Muscle of back (tissue), 13 donors: ENCODE measurements at places on chromosomes 7 and 10.

DNA sequence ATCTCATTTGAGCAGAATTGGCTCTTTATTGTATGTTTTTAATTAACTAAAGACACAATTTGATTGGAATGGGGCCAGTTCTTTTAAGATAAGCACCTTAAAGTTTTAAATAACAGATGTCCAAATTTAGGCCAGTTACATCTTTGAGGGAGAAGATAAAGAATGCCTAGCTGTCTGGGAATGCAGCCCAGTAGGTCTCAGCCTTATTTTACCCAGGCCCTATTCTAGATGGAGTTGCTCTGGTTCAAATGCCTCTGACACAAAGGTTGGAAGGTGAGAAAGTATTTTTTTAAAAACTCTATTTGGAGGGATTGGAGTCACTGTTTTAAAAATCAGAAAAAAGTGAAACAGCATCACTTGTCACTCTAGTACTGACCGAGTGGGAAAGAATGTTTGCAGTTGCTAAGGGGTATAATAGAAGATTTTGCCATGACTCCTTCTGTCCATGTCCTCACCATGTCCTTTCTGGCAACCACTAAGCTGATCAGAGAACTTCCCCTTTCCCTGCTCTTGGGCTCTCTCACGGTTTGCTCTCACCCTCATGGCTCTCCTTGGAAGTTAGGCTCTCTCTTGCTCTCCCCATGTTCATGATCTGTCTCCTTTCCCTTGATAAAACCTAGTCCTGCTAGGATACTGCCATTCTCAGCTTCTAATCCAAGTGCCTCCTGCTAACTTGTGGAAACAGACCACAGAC, 238.2 kb upstream of the AGK start:
- no peak for DNase-seq

GRCh38 chr10:7457478-7458316, 46.9 kb upstream of the SFMBT2 start:
- DNase-seq = no peak

- no peak for DNase-seq
These were observed 158.1 kb downstream of the CCDC3 start for GRCh38 chr10:12843296-12843945.

DNA sequence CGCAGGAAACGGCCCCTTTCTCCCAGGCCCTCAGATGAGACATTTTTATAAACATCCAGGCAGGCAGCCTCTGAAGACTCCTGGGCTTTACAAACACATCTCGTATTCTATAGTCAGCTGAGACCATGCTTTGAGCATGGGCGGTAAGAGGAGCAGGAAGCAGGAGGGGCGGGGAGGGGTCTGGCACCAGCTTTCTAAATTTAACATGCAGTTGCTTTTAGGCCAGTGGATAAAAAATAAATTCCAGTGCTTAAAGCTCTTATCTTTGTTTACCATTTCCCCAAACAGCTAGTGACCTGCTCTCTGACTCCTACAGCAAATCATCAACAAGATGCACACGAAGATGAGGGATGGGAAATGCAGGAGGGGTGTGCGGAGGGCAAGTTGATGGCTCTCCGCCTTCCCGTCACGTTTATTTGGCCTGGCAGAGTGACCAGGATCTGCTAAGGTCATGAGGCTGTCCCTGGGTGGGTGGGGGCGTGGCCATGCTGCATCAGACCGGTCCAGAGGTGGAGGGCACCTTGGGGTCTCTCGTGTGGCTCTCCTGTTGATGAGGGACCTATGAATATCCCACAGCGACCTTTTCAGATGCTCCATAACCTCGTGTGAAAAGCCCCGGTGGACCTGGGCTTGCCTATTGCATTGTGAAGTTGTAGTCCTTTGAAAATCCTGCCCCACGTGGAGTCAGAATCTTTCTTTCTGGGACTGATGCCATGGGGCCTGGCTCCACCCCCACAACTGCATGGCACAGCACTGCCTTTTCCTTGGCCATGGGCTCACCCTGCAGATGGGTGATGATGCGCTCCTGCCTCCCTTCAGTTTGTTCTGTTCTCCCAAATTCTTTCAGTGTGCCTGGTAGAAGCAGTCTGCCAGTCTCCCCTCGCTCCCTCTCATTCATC, 67.5 kb downstream of the PARP12 start:
- no peak for DNase-seq

DNA sequence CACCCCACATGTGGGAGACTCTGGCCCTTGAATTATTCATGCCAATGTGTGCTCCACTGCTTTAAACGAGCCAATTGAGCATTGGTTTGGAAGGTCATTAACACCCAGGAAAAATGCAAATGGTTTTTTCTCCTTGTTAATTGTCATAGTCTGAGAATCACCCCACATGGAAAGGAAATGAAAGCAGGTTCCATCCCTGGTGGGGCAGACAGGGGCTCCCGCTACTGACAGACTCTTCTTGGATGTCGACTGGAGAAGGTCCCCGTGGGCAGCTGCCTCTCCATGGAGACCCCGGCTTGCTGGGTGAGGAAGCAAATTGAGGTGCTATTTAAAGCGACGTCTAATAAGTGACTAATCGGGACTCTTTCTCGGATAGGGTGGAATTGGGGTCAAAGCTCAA, 32.0 kb upstream of the EN2 start:
- DNase-seq = no peak

DNA sequence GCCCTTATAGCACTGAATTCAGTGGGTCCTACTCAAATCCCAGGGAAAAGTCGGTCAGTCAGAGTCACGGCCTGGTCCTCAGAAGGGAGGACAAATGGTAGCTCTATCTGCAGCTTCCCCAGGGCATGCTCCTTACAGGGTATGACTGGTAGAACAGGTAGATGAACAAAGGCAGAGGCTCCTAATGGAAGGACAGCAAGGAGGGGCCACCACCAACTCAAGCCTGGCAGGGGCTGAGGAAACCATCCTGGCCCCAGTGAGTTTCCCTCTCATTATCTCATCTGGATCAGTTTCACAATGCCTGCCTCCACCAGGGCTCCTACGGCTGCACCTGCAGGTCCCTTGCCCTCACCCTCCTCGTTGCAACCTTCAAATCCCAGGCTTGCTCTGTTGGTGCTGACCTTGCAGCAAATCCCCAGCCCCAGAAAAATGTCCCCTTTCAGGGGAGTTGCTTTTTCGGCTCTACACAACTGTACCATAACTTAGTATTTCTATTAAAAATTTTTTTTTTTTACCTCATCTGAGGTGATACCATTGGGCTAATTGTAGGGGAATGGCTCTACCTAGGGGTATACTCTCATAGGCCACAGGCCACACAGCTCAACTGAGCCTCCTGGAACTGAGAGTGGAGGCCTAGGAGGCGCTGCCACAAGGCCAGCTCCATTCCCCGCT, 2.4 kb upstream of the MYO1G start:
- no peak for DNase-seq

DNA sequence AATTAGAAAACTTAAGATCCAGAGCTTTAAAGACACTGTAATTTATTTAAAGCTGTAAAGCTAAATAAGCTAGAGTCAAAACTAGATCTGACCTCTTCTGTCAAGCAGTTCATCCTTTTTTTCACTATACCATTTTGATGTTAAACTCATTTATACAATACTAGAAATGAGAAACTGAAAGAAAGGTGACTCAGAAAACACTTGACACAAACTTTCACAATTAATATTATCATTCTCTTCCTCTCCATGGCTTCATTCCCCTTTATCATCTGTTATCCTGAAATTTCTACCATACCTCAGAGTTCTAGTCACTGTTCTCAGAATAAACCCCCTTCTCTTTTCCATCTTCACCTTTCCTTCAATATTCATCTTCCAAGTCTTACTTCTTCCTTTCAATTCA, 1.3 kb downstream of the FIGNL1 start:
- DNase-seq = no peak

GRCh38 chr7:711922-712380, 14.5 kb upstream of the DNAAF5 start:
- DNase-seq = peak; percentile 34

DNA sequence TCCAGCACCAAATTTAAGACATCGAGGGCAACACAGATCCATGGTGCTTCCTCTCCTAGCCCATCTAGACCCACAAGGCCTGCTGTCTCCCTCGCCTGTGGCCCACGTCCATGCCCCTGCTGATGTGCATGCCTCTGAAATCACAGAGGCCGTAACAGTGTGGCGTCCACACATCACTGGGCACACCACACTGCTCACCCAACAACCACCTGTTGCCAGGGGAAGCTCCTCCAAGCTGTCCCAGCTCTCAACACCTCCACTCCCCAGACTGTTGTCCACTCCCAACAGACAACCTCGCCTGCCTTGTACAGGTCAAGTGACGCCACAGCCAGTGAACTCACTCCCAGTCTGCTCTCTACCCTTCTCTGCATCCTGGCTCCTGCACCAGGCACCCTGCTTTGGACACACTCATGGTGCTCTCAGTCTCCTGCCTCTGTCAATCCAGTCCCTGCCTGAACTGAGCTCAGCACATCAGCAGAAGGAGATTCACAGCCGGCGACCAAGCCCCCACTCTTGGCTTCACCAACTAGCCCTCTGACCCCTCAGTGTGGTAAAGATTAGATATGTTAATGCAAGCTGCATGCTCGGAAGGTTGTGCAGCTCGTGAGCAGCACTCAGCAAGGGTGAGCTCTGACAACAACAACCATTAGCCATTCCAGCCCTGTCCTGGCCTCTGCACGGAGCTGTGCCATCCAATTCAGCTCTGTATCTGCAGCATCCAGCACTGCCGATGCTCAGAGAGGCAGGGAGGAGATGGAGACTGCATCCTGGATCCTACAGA, 197.0 kb downstream of the TNS3 start:
- no peak for DNase-seq

DNA sequence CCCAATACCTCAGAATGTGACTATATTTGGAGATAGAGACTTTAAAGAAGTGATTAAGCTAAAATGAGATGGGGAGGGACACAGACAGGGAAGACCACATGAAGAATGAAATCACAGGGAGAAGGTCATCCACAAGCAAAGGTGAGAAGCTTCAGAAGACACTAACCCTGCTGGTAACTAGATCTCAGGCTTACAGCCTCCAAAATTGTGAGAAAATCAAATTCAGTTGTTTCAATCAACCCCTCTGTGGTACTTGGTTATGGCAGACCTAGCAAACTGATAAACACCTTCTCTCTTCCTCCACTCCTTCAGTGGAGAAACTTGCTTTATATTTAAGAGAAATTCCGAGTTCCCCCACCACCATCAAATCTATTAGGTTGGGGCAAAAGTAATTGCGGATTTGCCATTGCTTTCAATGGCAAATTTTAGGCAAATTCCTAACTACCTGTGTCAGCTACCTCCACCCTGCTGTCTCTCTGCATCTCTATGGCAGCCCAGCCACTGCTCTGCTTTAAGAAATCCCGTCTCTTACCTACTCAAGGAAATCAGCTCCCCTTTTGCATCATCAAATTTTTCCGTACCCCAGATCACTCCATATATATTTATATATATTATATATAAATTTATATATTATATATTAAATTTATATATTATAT, 38.2 kb downstream of the SEMA3E start:
- no peak for DNase-seq

GRCh38 chr10:96395931-96396877, 37.4 kb upstream of the OPALIN start:
- peak; percentile 84 for DNase-seq

DNA sequence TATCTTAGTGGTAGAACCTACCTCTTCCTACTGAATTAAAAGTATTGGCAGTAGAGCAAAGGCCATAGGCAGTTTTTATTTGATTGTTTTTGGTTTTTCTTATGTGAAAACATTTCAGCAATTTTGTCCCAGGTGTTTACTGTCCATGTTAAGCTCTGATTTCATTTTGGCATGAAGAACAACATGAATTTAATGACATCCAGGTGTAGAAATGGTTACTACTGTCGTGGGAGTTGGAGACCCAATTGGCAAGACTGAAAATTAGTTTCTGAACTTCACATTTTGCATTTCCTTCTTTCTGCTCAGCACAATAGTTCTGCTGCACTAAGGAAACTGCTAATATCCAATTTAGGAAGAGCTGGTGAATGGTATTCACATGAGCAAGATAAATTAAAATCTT, 38.0 kb upstream of the TMEM196 start:
- DNase-seq = no peak

- no peak for DNase-seq
These were observed 133.0 kb upstream of the FAM20C start for GRCh38 chr7:59079-60016.

GRCh38 chr7:124652237-124652636, 113.4 kb downstream of the GPR37 start:
- no peak for DNase-seq

GRCh38 chr10:123269675-123270074, 115.5 kb downstream of the BUB3 start:
- DNase-seq = no peak

- no peak for DNase-seq
These were observed 73.7 kb downstream of the CTBP2 start for GRCh38 chr10:125086691-125087090.

DNA sequence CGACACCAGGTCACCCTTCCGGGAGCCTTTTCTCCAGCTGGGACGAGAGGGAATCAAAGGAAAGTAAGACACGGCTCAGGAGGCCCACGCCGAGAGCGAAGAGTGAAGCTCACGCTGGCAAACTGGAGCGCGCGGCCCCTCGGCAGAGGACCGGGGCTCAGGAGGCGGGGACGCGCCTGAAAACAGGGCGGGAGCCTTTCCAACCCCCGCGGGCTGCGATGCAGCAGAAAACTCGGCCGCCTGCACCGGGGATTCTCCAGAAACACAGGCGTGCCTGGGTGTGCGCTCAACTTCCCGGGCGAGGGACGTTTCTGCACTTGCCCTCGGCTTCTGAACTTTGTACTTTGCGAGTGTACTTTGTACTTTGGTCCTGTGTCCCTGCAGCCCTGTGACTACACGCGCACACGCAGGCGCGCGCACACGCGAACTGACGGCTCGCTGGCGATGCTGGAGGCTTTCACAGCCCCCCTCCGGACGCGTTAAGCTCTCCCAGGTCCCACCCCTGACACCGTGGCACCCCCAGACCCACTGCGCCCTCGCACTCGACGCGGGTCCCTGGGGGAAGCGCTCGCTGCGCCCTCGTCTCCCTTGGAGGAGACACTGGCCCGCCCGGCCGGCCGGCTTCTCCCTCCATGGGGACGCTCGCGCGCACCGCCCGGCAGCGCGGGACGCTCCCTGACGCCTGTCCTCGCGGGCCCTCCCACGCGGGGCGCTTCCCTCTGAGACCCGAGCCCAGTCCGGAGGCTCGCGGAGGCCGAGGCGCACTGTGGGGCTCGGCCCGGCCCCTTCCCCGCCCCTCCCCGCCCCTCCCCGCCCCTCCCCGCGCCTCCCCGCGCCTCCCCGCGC, 588 bp upstream of the PAOX start:
- DNase-seq = peak; percentile 64

GRCh38 chr10:102726274-102726673, 11.8 kb downstream of the SFXN2 start:
- DNase-seq = no peak

DNA sequence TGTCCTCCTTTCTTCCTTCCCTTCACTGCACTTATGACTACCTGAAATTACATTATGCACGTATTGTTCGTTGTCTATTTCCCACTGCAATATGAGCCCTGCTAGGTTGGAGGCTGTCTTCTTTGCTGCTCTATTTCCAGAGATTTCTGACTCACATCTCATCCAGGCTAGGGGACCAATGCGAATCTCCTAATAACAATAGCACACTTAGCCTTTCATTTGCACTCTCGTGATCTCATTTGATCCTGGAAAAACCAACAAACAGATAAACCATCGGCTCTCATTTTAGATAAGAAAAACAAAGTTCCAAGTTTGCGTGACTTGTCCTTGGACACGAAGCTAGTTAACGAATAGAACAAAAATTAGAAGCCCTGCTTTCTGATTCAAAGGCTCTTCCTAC, 1.4 kb downstream of the ZNF438 start:
- DNase-seq = no peak
